ENCODE measurements at places on chromosomes 6 and 20. TPM values are rescaled to one million over a fixed set of nuclear protein-coding genes. Genes with fewer than 3 reads are reported as not detected.

GRCh38 chr6:26252077-26252472 is 112.9 kb upstream of the BTN3A2 start:
- no peak for DNase-seq

- no peak for DNase-seq
These were observed 38.0 kb downstream of the TTLL9 start for GRCh38 chr20:31908424-31908823.

Gene SLC12A5
- 26.0 TPM for total RNA-seq

Gene TMEM200A
- total RNA-seq: 12.0 TPM

Gene RRBP1
- total RNA-seq: 13.7 TPM

Gene AURKA
- 8.3 TPM for total RNA-seq

Gene SLC29A1
- total RNA-seq: 10.8 TPM

All from cerebellum (tissue), 4 donors.